Regular cardiac myocyte (primary cell): ENCODE measurements at places on chromosomes 6 and 20. TPM values are rescaled to one million over a fixed set of nuclear protein-coding genes. Genes with fewer than 3 reads are reported as not detected.

The HLA-DQB1 gene
- under 0.01 TPM in 1 of 2 replicates, not detected in the other for total RNA-seq

The AHI1 gene
- total RNA-seq = 23.1 and 28.8 TPM in 2 replicates

The ALDH5A1 gene
- total RNA-seq = 0.96 and 1.7 TPM in 2 replicates

The IRF4 gene
- total RNA-seq = 0.19 and 0.28 TPM in 2 replicates

The FRK gene
- 0.58 and 0.85 TPM in 2 replicates for total RNA-seq

The HDGFL1 gene
- total RNA-seq = not detected in 2 replicates

The CABLES2 gene
- 0.28 and 0.96 TPM in 2 replicates for total RNA-seq

The LZTS3 gene
- 3.8 and 8.2 TPM in 2 replicates for total RNA-seq

The BICRAL gene
- 2.9 and 5.4 TPM in 2 replicates for total RNA-seq

The GPLD1 gene
- 0.28 and 0.38 TPM in 2 replicates for total RNA-seq

The KIF6 gene
- total RNA-seq = under 0.01 and 0.28 TPM in 2 replicates

The TRIM10 gene
- total RNA-seq = under 0.01 TPM in 1 of 2 replicates, not detected in the other

The WFDC12 gene
- 0.28 TPM in 1 of 2 replicates, not detected in the other for total RNA-seq

The SNX5 gene
- total RNA-seq = 78.1 and 118 TPM in 2 replicates

The LRRC73 gene
- total RNA-seq = 0.19 and 0.56 TPM in 2 replicates

The FABP7 gene
- total RNA-seq = not detected in 2 replicates

The SLC35D3 gene
- under 0.01 TPM in 1 of 2 replicates, not detected in the other for total RNA-seq

The GRM1 gene
- total RNA-seq = under 0.01 TPM in 2 replicates

The NR2E1 gene
- not detected in 2 replicates for total RNA-seq

The LY6G6F gene
- not detected in 2 replicates for total RNA-seq

The MAP7 gene
- total RNA-seq = 0.58 and 1.4 TPM in 2 replicates
